Eye (tissue), 1 donor: ENCODE measurements at places on chromosomes 3 and 15.

DNA sequence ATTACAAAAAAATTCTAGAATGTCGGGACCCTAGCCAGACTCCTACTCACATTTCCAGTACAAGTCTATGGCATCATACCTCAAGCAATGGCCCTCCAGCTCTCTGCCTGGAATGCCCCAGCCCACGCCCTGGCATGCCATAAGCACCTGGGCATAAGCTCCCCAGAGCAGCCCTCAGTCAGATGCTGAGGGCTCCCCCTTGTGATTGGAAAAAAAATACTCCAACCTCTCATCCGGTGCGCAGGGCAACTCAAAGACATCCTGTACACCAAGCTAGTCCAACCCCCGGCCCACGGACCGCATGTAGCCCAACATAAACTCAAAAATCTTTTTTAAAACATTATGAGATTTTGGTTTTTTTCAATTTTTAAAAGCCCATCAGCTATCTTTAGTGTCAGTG lies 115.4 kb downstream of the NEK10 start:
- peak; percentile 15 for DNase-seq

DNA sequence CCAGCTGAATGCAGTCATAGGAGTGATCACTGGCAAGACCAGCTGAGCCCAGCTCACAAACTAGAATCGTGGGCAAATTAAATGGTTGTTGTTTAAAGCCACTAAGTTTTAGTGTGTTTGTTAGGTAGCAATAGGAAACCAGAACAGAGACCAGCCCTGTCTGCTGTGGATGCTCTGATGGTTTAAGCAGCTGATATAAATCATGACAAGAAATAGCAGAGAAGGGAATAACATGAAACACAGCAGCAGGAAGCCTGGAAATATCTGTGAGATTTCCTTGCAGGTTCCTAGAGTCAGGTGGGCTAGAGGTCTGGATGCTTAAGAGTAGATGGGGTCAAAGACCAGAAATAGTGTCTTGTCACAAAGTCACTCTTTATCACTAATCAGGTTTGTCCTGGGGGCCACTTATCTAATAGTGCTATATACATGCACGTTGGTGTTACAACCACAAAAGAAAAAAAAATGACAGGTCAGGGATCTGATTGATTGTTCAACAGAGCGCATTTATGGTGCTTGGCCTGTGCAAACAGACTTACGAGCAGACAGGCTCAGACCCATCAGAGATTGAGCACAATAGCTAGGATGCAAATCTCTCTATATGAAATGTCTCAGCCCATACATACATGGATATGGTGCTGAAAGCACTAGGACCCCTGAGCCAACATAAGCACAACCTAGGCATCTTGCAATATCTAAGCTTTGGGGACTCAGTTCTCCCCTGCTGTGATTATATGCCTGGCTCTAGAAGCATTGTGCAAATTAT lies 967.7 kb downstream of the AGBL1 start:
- DNase-seq = peak; percentile 61

DNA sequence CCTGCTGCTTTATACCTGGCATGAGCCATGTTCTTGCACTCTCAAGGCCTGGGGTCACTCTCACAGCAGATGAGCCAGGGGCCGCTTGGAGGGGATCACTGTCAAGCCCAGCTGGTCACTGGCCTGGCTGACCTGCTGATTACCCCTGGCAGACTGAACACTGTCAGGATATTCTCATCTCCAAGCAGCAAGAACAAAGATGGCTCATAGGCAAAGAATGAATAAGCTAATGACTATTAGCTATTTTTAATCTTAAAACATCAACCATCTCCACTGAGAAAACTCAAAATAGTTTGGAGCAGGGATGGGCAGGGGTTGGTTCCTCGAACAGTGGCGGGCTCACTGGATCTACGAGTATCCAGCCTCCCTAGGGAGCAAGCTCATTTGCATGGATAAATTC lies 64.4 kb upstream of the ACAN start:
- no peak for DNase-seq

- no peak for DNase-seq
These were observed 56.2 kb downstream of the EXOG start for GRCh38 chr3:38552364-38552763.

GRCh38 chr15:75924576-75924975 lies 20.9 kb downstream of the FBXO22 start:
- no peak for DNase-seq

DNA sequence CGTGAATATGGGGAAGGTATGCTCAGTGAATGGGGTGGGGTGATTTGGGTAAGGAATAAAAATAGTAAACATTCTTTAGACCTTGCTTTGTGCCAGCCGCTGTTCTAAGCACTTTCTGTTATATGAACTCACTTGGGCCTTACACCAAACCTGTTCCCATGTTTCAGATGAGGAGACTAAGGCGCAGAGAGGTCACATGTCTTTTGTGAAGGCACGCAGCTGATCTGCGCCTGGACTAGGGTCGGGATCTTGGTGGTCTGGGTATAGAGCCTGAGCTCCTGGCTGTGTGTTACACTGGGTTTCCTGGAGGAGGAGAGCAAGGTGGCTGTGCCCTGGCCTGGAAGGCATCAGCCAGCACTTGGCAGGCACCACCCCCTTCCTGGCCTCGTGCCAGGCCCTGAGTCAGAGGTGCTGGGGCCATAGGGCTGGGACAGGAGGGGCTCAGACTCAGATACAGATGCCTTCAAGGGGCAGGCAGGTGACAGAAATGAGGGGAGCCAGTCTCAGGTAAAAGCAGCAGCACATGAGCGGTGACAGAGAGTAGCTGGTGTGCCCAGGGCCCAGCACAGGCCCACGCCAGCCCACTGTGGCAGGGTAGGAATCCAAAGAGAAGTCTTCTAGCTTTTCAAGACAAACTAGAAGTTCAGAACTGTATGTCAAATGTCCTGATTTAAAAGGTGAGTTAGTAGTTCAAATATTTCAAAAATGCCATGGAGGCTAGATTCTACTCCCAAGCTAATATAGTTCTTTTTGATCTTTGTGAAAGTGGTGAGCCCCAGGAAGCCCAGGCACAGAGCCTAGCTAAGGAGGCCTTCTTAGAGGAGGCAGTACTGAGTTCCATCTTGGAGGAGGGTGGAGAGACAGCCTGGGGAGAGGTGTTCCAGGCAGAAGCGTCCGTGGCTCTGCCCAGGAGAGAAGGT lies 83.1 kb downstream of the DNAJB8 start:
- DNase-seq = peak; percentile 42

DNA sequence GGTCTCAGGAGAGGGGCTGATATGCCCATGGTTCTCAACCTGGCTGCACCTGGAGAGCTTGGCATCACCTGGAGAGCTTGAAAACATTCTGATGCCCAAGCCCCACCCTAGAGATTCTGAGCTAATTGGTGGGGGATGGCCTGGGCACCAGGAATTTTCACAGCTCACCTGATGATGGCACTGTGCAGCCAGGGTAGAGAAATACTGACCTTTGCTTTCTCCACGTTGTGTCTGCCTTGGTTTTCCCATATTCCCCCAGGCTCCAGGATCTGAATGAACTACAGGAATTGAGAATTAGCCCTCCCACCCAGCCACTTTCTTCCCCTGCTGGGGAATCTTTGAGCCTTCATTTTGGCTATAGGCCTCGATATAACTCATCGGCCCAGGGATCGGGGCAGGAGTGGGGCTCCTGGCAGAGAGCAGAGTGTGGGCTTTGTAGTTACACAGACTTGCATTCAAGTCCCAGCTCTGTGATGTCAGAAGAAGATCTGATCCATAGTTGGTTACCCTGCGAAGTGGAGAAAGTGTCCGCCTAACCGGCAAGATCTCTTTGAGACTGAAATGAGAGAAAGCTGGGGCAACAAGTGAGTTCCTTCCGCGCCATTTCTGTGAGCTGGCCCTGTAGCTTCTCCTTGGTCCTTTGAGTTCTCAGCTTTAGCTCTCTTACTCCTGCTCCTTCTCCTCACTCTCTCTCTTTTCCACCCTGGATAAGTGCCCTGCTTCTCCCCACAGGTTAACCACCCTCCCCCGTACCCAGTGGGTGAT lies 33.1 kb upstream of the UBE2Q2 start:
- DNase-seq = no peak

DNA sequence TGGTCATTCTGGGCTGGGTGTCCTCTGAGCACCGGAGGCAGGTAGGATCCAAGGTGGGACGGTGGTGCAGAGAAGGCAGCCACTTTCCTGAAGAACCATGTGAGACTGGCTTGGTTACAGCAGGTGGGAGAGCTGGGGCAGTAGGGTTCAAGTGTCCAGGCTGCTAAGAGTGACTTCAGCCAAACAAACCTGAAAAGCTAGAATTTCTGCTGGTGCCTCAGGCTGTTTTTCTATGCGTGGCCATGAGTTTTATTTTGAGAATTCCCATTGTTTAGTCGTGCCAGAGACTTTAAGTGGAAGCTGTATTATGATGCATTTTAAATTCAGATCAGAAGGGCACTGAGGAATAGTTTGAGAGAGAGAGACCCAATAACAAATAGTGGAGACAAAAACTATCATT lies 20.1 kb downstream of the USP13 start:
- DNase-seq = no peak

GRCh38 chr3:27059489-27059888 lies 309.7 kb downstream of the NEK10 start:
- no peak for DNase-seq

- no peak for DNase-seq
These were observed 41.0 kb upstream of the CGNL1 start for GRCh38 chr15:57335293-57335715.

GRCh38 chr3:71269906-71270305 lies 313.6 kb downstream of the FOXP1 start:
- no peak for DNase-seq

DNA sequence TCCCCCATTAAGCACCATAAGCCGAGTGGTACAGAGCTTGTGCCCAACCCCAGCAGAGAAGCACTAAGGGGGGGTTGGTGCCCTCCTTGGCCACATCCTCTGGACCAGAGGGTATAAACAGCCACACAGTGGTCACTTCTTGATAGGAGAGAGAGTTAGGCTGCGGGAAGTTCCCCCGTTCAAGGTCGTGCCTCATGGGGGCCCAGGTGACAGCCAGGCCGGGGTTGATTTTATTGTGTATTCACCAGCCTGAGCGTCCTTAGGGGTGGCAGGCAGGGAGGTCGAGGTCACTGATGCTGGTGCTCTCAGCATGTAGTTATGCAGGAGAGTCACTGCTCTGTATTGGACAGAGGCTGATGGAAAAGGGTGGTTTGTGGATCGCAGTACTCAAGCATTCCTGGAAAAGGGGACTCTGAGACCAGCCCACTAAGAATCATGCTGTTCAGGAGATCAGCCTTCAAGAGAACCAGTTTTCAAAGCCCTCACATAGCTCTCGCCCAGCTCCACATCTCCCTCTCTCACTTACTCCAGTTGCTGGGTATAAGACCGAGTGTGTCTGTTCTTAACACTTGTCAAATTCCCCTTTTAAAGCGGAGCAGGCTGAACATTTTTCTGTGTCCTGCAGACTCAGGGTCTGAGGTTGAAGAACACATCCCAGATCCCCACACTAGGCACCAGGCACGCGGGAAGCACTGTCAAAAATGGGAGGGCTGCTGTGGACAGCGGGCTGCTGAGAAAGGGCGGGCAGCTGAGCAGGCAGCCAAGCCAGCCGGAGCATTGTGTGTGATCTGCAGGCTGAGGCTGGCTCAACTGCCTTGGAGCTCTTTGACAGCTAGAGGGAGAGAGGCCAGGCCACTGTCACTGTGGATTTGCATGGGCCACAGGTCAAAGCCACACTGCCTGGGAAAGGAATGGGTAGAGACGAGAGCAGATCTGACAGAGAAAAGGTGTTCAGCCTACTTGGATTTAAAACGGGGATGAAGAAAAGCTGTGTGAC lies 279.3 kb upstream of the LRRFIP2 start:
- DNase-seq = peak; percentile 87

- no peak for DNase-seq
These were observed 47.2 kb upstream of the IREB2 start for GRCh38 chr15:78390826-78391225.

DNA sequence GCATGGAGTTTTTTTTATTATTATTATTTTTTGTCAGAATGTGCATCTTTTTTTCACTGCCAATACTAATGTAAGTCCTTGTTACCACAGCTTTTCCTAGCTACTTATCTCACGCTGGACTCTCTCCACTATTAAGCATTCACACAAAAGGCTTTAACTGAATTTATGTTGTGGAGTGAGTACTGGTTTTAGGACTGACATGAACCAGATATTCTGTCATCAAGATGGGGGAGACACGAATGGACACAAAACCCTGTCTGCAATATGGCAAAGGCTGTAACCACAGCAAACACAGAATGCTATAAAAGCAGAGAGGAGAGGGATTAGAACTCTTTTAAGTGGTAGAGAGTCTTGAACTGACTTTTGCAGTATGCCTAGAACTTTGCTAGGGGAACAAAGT lies 592.2 kb upstream of the TBL1XR1 start:
- DNase-seq = no peak

- DNase-seq = no peak
These were observed 315.4 kb downstream of the PTPRG start for GRCh38 chr3:61876797-61877196.

DNA sequence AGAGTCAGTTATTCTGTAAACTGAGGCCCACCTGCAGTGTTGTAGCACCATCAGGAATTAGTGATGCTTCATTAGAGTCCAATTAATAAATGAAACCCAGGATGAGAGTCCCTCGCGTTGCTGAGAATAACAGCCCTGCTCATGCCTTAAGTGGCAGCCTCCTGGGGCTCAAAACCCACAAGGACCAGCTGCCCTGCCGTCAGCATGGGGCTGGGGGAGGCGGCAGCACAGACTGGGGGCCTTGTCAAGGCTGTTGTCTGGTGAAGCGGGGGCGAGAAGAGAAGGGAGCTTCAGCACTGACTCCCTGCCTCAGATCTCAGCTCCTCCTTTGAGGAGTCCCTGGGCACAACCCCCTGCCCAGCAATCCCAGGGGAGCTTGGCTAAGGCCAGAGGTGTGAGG lies 21.0 kb downstream of the CCDC33 start:
- no peak for DNase-seq

DNA sequence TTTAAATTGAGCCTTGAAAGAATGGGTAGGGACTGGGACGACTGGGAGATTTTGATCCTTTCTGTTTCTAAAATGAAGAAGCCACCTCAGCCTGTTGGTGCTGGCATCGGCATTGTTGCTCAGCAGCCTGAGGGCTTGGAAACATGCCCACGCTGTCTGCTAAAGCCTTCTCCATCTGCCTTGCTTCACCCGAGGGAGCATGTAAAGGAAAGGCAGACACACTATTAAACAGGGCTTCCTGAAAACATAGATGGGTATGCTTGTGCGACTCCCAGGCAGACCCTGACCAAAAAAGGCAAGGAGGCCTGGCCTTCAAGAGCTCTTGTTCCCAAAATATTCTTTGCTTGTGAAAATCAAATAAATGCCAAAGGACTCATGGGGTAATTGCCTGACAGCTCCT lies 84.2 kb upstream of the SLC4A7 start:
- no peak for DNase-seq
